ENCODE measurements at places on chromosomes 1 and 21.

DNA sequence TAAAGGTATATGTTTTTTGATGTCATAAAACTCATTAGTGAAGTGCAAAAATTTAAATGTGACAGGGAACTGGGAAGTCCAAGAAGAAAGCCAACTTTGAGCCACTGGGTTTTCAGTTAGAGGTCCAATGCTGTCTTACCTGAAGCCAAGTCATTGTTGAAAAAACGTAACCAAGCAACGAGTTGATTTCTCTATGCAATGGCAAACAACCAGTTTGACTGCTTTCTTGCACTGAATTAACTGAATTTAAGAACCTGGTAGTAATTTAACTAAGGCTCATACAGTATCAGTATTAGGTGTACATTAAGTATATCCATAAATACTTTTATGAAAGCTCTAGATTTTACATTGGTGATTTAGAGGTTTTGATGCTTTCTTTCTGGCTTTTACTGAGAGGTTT lies 20.2 kb upstream of the S1PR1 start:
- no peak for DNase-seq

GRCh38 chr1:62508187-62508758 lies 71.4 kb downstream of the USP1 start:
- peak; percentile 41 for DNase-seq

DNA sequence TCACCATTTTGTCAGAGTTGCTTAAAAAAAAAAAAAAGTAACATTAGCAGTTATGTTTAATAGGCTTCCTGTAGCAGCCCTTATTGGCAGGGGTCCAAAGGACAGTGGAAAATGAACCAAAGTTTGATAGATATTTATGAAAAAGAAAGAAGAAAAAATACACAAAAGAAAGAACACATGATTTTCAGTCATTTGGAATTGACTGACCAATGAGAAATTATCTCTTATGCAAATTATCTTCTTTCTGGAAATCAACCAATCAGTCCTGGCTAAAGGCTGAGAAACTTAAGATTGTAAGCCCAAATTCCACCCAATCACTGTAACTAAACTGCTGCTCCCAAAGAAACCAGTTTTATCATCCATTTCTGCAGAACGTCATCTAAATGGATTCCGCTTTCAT lies 282.4 kb downstream of the TM2D1 start:
- DNase-seq = no peak

DNA sequence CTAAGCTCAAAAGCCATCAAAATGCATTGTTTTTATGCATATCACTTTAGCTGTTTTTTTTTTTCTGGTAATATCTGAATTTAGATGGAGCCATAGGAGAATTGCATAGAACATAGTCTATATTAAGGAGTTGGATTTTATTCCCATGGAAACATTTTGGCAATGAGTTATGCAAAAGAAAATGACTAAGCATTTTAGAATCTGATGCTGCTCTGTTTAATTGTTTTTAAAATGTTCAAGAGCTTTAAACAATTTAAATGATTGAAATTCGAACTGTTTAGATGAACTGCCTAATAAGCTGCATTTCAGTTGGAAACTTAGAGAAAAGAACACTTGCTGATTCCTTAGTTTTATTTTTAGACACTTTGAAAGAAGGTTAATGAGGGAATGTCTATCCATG lies 1531.5 kb upstream of the B3GALT2 start:
- DNase-seq = no peak

GRCh38 chr1:76443217-76443616 lies 368.7 kb downstream of the ST6GALNAC3 start:
- DNase-seq = no peak

DNA sequence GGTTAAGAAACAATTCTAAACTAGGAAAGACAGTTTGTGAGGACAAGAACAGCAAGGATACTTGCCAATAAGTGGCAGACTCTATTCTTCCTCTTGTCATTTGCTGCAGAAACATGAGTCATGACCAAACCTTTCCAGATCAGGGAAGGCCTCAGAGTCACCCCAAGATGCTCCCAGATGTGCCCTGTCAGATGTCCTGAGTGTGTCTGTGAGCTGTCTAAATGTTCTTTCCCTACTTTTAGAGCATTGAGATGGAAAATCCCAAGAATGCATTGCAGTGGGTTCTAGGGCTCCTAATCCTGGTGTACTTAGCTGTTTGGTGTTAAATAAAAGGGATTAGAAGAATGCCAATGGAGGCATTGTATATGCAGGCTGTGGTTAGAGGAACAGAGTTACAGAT lies 57.5 kb upstream of the KIAA0040 start:
- no peak for DNase-seq

- DNase-seq = peak; percentile 87
Observed at GRCh38 chr1:247111700-247112478, 7.7 kb upstream of the ZNF669 start.

DNA sequence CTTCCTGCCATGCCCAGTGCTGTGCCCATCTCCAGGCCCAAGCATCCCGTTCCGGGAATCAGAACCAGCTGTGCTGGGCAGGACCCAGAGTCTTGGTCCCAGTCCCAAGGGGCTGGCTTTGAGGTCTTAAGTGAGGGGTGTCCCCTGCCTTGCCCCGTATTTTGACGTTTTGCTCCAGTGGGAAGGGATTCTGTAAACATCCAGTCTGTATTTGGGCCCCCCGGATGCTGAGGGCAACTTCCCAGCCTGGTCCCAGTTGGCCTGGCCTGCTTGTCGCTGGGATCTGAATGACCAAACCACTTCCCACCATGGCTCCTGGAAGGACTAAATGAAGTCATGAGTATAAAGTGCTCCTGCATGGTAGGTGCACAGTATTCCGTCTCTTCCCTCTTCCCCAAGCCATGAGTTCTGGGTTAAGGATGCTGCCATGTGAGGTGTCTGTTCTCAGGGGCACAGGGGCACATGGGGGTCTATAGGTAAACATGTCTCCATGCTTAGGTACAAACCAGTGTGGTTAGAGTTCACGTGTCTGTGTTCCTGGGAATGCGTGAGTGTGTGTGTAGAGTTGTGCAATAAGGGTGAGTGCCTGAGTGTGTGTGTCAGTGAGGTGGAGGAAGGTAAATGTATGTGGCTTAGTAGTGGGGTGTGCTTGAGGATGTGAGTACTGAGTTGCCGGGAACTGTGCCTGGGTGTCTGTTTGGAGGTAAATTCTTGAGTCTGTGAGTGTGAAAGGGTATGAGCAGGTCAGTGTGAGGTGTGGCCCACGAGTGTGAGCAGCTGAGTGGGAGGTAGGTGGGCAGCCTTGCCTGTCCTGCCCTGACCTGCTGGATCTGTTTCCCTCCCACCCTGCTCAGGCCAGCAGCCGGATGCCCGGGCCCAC lies 1.5 kb downstream of the B4GALT2 start:
- DNase-seq = peak; percentile 22

DNA sequence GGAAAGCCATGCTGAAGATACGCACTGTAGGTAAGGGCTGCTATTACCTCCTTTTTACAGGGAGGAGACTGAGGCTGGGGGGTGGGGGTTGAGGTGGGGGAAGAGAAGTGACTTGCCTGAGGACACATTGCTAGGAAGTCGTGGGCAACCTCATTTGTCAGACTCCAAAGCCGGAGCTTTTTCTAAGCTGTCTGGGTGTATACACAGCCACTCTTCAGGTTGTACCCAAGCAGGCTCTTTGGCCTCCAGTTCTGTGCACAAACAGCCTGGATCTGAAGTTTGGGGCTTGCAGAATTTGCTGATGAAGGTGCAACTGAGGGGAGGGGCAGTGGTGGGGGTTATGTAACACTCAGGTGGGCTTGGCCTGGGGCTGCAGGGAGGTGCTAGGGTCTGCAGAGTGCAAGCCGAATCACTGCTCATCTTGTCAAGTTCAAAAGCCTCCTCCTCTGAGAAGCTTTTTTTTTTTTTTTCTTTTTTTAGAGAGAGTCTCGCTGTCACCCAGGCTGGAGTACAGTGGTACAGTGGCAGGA lies 16.9 kb downstream of the TINAGL1 start:
- no peak for DNase-seq

GRCh38 chr1:204077979-204078696 lies 5.2 kb downstream of the SOX13 start:
- DNase-seq = no peak

DNA sequence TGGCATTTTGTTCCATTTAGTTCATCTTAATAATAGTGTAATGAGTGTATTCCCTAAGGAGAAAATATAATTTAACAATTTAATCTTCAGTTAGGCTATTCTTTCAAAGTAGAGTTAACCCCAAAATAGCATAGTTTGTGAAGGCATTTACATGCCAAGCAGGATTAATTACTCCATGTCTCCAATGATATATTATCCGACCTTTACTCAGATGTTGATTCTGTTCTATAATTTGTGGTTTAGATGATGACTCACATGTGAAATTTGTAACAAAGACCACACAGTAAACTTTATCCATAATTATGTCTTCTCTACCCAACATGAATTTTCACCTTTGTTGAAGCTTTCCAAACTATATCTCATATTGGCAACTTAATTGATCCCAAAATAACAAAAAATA lies 2065.2 kb downstream of the MRPL39 start:
- no peak for DNase-seq

GRCh38 chr1:158999316-159000069 lies 10.2 kb upstream of the IFI16 start:
- DNase-seq = peak; percentile 74

DNA sequence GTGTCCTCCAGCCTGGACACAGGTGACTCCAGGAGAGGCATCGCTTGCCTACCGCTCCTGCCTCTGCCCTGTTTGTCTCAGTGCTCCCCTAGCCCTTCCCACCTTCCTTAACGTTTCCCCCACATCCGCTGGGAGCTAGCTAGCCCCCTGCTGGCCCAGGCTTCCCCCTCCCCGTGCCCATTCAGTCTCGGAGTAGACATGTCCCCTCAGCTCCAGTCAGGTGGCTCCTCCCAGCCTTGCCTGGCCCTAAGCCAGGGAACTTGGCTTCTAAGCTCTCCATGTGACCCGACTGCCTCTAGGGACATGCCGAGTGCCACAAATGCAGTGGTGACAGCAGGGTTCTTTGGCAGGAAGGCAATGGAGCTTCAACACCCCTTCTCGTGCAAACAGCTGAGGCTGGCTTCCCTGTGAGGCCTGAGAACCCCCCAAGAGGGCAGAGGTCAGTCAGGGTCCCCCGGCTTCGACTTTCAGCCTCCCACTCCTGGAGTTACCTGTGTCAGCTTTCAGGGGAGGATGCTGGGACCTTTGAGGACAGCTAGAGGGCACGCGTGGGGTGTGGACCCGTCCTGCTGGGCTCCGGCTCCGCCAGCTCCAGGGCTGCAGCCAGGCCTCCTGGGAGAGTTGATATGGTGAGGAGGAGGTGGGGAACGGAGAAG lies 16.2 kb downstream of the DRAXIN start:
- no peak for DNase-seq

GRCh38 chr1:8578132-8578877 lies 239.1 kb downstream of the RERE start:
- DNase-seq = no peak

DNA sequence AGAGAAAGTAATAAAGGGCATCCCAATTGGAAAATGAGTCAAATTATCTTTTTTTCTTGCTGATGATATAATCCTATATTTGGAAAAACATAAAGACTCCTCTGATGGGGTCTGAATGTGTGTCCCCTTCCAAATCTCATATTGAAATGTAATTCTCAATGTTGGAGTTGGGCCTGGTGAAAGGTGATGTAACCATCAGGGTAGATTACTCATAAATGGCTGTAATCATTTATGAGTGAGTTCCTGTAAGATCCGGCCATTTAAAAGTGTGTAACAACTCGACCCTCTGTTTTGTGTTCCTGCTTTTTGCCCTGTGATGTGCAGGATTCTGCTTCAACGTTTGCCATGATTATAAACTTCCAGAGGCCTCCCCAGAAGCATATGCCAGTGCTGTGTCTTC lies 44.3 kb upstream of the MAP1LC3C start:
- DNase-seq = no peak

GRCh38 chr1:158180741-158181576 lies at the start of gene CD1D:
Gene CD1D (plus strand): TSS chr1:158180895. CDS start chr1:158181102, 207 bp downstream.
- DNase-seq = peak; percentile 30

DNA sequence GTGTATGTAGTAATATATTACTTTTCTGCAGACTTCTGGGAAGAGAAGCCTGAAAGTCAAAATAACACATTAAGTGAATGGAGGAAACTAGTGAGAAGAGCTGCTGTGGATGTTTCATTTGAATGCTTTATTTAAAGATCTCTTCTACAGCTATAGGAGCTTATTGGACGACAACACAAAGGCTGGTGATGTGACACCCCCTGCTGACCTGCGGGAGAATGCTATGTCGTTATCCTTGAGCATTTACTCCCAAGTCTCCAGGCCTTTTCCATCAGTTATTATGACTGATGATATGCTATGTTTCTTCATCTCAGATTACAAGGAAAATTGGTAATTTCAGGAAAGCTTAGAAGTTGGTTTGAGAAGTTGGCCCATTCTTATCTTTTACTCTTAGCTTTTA lies 22.3 kb upstream of the PLA2G4A start:
- DNase-seq = peak; percentile 14

- DNase-seq = no peak
Observed at GRCh38 chr1:64877151-64877550, 89.2 kb downstream of the JAK1 start.

GRCh38 chr1:203135636-203136305 lies 8.2 kb downstream of the ADORA1 start:
- no peak for DNase-seq

DNA sequence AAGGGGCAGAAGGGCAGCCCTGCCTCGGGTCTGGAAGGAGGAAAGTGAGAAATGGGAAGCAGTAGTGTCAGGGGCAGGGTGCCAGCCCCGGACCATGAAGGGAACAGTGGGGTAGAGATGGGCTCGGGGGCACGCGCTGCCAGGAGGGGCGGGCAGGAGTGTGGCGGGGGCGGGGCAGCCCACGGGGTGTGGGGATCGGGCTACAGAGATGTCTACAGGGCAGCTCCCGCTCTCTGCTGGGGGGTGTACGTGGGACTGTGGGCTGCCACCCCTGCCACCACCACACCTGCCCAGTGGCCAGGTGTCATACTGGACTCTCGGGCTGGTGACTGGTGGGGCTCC lies 7.4 kb downstream of the ARHGEF16 start:
- no peak for DNase-seq

DNA sequence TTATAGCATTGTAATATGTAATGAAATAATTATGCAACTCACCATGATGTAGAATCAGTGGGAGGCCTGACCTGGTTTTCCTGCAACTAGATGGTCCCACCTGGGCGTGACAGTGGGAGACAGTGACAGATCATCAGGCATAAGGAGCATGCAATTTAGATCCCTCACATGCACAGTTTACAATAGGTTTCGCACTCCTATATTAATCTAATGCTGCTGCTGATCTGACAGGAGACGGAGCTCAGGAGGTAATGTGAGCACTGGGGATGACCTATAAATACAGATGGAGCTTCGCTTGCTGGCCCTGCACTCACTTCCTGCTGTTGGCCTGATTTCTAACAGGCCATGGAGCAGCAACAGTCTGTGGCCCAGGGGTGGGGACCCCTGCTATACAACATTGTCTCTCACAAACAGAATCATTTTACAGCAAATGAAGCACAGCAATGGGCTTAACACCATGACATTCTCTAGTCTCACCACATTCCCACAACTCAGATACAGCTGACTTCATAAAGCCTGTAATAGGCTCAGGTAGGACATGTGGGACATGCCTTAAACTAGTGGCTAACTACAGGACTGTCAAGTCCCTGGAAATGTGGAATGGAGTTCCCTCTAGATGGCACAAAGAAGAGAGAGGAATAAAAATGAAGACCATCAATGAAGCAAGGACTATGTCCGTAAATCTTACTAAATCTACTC lies 40.7 kb upstream of the SLC5A9 start:
- DNase-seq = no peak

GRCh38 chr21:20645344-20645743 lies 352.9 kb upstream of the NCAM2 start:
- DNase-seq = no peak
